ENCODE measurements at places on chromosomes 11 and 22.

GRCh38 chr11:67345247-67345919 lies 8.0 kb downstream of the POLD4 start:
- DNase-seq = no peak

DNA sequence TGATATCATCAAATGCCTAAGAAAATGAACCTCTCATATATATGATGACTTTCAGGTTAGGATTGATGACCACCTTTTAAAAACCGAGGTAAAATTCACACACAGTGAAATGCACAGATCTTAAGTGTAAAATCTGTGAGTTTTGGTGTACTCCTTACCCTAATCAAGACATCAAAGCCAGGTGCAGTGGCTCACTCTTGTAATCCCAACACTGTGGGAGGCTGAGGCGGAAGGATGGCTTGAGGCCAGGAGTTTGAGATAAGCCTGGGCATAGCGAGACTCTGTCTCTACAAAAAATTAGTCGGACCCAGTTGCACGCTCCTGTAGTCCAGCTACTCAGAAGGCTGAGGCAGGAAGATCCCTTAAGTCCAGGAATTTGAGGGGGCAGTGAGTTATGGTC lies 140.4 kb downstream of the UVRAG start:
- no peak for DNase-seq

- no peak for DNase-seq
Observed at GRCh38 chr11:23778971-23779370, 717.9 kb upstream of the LUZP2 start.

- peak; percentile 60 for DNase-seq
Observed at GRCh38 chr11:20397281-20397680, 9.8 kb downstream of the PRMT3 start.

- no peak for DNase-seq
Observed at GRCh38 chr11:87212891-87213290, 175.2 kb downstream of the TMEM135 start.

DNA sequence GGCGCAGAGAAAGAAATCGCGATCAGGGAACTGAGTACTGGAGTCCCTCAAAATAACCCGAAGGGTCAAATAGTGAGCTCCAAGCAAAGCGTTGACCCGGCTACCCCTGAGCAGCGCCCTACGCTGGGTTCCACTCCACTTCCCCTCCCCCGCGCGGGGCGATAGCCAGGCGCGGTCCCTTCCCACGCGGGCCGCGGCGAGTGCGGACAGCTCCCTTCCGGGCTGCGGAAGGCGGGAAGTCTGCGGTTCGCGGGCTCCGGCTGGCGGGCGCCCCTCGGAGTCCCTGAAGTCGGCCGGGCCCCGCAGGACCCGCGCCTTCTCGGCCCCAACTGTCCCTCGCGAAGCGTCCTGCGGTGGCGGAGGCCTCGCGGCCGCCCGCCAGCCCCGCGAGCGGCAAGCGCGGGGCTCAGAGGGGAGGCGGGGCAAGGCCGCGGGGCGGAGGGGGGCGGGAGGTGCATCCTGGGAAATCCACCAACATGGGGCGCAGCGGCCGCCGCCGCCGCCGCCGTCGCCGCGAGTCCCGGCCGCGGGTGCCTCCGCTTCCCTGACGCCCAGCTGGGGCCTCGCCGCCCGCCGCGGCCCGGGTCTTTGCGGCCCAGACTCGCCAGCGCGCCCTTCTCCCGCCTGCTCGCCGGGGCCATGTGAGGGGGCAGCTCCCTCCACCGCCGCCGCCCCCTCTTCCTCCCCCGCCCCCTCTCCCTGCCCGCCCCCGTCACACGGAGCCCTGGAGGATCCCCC lies at the start of gene QSER1:
TSS of gene QSER1 (plus strand) at position 457 of the 738 bp plus-strand sequence. CDS start 315 bp downstream, outside the sequence.
- peak; percentile 82 for DNase-seq

DNA sequence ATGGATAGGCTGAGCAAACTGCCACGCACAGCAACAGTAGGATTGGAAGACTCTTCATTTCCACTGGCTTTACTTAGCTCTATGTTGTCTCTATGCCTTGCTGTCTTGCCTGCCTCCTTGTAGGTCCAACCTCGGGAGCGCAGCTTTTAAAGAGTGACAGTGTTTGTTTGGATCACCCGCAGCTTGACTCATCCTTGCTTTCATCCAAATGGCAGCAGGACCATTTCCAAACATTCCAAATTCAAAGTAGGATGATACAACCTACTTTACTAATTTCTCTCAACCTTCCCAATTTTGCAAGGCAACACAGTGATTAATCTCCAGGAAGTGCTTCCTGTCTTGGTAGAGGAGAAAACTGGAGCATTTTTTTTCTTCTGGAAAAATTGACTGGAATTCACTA lies at the start of gene MMP3:
TSS of gene MMP3 (minus strand) at position 121 of the 400 bp plus-strand sequence. CDS start at position 58, 63 bp downstream.
- DNase-seq = no peak
